ENCODE measurements at places on chromosomes 11 and 22.

- no peak for DNase-seq
Measured at GRCh38 chr11:69609351-69609750, 31.6 kb upstream of the CCND1 start.

- no peak for DNase-seq
Measured at GRCh38 chr11:115674937-115675544, 170.8 kb upstream of the CADM1 start.

- no peak for DNase-seq
Measured at GRCh38 chr11:57205041-57205641, 23.4 kb downstream of the LRRC55 start.

DNA sequence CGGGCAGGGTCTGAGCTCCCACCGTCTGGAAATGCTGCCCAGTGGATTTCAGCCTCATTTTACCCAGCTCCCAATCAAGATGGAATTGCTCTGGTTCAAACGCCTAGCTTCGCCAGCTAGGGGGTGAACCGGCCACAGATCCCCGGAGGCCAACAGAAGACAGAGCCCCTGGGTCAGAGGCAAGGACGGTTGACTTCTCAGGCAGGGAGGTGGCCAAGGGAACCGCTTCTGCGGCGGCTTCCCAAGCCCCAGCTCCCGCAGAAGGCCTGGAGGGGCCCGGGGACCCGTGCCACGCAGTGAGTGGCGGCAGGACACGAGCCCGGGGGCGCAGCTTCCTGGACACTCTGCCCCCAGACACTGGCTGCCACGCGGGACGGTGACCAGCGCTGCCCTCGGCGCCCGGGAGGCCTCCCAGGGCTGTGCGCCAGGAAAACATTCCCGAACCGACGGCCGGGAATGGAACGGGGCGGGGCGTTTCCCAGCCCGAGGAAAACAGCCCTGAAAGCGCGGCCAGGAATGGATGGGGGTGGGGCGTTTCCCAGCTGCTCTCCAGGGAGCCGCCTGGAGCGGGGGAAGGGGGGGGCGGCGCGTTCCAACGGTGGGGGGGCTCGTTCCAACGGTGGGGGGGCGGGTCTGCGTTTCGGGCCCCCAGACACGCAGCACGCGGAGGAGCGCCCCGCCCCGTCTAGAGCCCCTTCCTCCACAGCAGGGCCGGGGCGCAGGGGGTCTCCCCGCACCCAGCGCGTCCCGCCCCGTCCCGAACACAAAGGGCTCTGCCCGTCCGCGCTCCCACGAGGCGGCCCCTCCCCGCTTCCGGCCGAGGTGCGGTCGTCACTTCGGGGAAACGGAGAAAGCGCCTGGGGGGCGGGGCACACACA, 13.5 kb upstream of the B4GALNT4 start:
- DNase-seq: peak; percentile 82

DNA sequence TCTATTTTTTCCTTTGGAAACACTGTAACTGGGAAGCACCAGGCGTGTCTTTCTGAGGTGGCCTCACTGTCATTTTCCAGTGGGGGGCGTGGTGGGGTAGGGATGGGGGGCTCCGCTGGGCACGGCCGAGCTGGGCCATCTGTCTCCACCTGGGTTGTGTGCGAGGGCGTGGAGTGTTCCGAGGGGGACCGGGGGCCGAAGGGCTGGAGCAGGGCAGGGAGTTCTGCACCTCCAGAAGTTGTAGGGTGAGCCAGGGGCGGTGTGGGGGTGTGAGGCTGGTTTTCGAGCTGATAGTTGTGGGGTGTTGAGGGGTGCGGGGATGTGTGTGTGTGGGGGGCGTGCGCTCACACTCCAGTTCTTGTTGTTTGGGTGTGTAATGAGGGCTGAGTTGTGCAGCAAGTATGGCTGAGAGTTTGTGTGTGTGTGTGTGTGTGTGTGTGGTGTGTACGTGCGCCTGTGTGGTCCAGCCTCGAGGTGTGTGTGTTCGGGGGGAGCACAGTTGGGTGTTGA, 10.8 kb downstream of the YPEL4 start:
- no peak for DNase-seq

DNA sequence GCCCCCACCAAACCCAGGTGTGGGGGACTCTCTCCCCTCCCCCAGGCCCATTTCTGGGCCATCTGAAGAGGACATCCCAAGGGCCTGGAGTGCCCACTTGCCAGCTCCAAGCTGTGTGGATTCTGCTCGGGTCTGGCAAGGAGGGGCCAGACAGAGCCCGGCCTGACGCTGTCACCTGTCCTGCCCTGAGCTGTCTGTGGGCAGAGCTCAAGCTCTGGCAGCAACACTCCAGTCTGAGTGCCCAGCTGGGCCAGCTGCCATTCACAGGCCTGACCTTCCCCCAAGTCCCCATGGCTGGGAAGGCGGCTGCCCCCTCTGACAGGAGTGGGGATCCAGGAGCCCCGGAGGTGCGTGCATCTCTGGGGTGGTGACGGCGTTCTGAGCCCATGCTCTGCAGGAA, 6.2 kb upstream of the PIM3 start:
- no peak for DNase-seq

DNA sequence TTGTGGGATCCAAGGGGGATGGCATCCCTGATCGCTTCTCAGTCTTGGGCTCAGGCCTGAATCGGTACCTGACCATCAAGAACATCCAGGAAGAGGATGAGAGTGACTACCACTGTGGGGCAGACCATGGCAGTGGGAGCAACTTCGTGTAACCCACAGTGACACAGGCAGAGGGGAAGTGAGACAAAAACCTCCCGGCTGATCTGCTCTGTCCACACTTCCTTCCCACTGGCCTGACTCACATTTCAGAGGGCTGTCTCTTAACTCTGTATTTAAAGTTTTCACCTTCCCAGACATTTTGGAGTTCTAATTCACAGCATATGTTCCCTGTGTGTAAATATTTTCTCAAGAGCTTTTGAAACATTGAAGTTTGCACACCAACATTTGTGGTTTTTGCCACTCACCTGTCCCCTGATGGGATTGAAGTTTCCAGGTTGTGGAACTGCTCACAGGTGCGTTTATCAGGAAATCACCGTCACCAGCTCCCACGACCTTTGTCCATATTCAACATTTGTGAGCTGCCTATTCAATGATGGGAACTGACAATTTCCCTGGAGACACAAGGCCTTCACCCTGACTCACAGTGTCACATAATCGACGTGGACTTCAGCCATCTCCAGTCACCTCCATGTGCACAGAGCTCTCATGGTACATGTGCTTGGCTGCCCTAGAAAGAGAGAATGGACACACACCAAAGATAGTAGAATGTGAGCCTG, 99.2 kb downstream of the VPREB1 start:
- DNase-seq: no peak

- DNase-seq: no peak
Measured at GRCh38 chr11:64321026-64321425, 3.1 kb downstream of the PRDX5 start.

DNA sequence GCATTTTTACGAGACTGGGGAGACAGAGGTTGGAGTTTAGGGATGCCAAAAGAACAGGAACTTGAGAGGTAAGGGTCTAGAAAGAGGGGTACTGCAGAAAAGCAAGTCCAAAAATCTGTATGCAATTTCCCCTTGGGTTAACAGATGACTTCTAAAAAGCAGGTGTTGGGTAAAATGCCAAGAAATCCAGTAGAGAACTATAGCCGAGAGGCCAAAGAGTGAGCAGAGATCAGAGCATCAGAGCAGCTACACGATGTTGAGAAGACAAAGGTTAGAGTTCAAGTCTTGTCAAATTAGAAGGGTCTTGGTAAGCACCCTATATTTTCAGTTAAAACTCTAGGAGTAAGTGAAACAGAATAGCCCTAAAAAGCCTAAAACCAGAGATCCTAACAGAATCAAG, 145.2 kb downstream of the FCHSD2 start:
- DNase-seq: no peak

DNA sequence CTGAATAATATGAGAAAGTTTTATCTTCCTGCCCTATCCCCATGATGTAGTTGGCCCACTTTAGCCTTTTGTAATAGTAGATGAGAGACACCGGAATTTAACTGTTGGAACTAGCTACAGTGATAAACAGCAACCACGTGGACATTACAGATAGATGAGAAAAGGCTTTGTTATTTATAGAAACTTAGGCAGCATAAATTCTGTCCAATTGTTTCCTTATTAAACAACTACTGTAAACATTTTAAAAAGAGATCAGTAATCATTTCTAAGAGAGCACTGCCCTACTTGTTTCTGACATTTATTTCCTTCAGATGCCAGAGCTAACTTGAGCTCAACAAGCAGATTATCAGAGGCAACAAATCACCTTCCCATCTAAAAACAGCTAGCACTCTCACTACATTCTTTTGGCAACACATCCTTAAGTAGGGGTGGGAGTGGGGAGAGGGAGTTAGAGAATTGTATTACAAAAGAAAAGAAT, 63.1 kb downstream of the SOX6 start:
- DNase-seq: no peak

- no peak for DNase-seq
Measured at GRCh38 chr11:66701432-66702240, 23.9 kb upstream of the RBM4B start.

DNA sequence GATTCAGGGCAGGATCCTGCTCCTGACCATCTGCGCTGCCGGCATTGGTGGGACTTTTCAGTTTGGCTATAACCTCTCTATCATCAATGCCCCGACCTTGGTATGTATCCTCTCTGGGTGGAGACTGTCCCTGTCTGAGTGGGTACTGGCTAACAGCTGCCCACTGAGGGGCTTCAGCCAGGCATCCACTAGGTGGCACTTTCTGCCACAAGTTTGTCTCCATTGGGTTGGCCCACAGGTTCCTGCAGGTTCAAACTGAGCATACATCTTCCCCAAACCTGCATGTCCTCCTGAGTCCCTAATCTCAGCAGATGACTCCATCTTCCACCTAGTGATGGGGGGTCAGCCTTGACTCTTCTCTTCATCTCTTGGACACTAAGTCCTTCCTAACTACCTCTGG, 4.4 kb downstream of the SLC2A11 start:
- no peak for DNase-seq

DNA sequence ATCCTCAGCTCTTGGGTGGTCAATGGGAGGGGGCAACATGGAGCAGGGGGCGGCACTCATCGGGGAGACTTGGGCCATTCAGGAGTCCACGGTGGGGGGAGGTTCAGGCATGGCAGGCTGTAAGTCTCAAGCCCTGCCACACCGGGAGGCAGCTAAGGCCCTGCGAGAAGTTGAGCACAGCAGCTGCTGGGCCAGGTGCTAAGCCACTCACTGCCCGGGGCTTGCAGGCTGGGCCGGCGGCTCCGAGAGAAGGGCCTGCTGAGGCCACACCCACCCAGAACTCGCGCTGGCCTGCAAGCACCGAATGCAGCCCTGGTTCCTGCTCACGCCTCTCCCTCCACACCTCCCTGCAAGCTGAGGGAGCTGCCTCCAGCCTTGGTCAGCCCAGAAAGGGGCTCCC, 131.4 kb downstream of the OR4C45 start:
- no peak for DNase-seq
